ENCODE measurements at places on chromosomes 12 and 14.
A peak's percentile ranks its signal among the peaks of the same experiment; 100 is the strongest.

GRCh38 chr12:98973395-98973794 lies 328.3 kb downstream of the APAF1 start:
- no peak for DNase-seq

- DNase-seq, result no peak
These were observed 112.3 kb upstream of the AMIGO2 start for GRCh38 chr12:47192051-47192450.

- DNase-seq, result peak; percentile 21
These were observed 118.6 kb upstream of the RTL1 start for GRCh38 chr14:101022121-101022520.

DNA sequence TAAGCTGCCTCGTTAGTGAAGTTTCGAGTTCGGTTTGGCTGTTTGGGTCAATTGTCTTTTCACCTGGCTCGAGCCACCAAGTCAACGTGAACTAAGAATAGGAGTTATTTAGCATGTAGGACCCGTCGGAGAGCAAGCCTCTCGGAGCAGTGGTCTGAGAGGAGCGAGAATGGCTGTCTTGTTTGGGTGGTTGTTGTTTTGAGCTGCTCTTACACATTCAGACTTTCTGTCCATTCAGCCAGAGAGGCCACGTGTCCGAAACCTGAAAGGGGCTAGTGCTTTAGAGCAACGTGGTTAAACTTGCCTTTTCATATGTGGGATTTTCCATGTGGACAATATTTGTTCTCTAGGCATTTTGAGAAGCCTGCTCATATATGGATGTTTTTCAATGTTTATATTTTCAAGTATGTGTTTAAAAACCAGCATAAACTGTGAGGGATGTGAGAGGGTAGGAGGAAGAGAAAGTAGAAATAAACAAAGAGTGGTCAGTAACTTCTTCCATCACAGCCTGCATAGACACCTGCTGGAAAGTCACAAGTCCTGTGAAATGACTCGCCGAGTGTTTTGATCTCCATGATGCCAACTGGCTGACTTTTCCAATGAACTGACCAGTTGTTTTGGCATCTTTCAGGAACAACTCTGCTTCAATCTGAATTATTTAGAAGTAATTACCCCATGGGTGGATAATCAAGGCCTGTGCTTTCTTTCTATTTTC lies 221.0 kb downstream of the ASCL1 start:
- DNase-seq, result no peak

- DNase-seq, result no peak
These were observed 54.4 kb upstream of the PRMT8 start for GRCh38 chr12:3436461-3437065.

GRCh38 chr14:99395909-99396530 lies 84.6 kb downstream of the SETD3 start:
- DNase-seq, result no peak

DNA sequence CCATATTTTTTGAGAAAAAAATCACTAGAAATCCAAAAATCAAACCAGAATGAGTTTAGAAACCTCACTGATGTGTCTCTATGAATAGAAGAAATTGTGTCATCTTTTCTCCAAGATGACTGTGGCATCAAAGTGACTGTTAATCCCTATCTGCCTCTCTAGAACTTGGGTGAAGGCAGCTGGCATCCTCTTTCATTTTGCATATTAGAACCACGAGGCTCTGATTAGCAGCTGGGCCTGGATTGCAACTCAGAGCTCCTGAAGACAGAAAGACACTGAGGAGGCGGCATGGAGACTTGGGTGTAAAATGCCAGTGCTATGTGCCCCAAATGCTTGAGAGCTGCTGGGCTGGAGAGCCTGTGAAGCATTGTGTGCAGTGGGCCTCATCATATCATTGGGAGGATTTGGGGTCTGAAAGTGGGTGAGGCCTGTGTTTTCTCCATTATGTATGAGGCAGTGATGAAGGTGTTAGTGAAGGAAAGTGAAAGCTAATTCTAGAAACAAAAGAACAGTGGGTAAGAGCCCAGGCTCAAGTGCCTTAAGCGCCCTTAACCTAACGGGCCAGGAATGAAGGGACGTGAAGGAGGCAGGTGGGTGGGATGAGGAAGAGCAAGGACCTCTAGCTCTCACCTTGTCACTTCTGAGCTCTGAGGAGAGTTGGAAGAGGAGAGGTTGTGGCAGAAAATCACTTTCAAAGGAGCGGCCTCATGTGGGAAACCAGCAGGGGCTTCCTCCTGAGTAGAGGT lies 26.2 kb downstream of the NKX2-8 start:
- DNase-seq, result no peak

- no peak for DNase-seq
These were observed 2.3 kb downstream of the NPAS3 start for GRCh38 chr14:32940711-32941667.

DNA sequence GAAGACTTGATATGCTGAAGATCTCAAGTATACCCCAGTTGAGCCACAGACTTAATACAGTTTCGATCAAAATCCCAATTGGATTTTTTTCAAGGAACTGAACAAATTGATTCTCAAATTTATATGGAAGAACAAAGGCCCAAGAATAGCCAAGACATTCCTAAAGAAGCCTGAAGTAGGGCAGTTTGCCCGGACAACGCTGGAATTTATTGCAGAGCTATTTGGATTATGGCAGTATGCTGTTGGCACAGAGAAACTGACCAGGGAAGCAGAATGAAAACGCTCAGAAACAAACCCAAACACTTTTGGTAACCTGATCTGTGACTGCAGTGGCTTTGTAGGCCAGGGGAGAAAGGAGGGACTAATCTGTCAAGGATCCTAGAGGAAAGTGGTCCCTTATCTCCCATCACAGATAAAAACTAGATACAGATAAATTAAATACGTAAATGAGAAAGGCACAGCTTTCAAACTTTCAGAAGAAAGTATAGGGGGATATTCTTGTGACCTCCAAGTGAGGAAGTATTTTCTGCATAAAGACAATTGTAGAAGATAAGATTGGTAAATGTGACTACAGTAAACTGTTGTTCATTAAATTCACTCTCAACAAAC lies 35.9 kb upstream of the GSC start:
- no peak for DNase-seq

GRCh38 chr12:117235261-117235660 lies 45.0 kb upstream of the FBXO21 start:
- DNase-seq, result no peak

GRCh38 chr14:22915886-22916521 lies 2.9 kb downstream of the RBM23 start:
- DNase-seq, result no peak

GRCh38 chr14:104108570-104109541 lies 23.4 kb downstream of the ASPG start:
- peak; percentile 78 for DNase-seq

DNA sequence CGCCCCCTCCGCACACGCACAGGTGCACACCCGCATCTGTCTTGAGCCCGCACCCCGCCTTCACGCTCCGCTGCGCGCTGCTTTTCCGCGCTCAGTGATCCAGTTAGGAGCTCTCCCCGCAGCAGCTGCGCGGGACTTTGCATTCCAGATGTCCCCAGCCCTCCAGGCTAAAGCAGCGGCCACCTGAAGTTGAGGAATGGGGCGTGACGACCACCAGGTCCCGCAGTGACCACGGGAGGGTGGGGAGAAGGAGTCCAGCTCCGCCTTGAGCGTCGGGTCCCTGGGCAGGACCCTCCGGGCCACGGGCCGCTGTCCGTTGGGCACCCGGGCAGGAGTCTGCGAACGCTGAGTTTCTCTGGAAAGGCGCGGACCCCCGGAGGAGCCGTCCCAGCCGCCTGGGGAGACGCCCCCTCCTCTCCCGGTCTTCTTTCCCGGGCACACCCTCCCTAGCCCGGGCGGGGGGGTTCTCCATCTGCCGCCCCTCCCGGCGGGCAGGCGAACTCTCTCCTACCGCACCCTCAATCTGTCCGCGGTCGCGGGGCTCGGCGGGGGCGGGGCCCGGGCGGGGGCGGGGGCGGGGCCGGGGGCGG lies 334 bp upstream of the TMEM132C start:
- no peak for DNase-seq

GRCh38 chr12:57240066-57240921 lies 10.7 kb downstream of the STAC3 start:
- peak; percentile 70 for DNase-seq

- DNase-seq, result no peak
These were observed 1131.1 kb downstream of the TMEM121 start for GRCh38 chr14:106657460-106657859.

DNA sequence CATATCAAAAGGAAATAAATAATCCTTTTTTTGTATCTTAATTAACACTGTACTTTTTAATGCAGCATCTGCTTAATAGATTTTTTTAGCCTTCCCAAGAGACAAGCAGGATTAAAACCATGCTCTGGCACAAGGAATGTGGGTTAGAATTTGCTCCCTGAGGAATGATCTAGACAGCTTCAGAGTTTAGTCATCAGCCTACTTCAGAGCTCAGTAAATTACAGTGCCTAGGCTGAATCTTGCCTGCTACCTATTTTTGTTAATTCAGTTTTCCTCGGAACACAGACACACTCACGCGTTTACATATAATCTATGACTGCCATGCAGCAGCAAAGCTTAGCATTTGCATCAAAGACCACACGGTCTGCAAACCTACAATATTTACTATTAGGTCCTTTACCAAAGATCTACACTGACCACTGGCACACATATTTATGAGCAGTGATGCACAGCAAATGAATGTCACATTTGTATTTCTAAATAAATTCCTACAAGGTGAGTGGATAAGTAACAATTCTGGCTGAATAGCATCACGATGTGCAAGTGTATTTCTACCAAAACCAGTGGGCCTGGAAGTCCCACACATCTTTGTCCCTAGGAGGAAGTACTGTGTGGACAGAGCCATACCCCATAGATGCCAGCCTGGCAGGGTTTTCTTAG lies 309.8 kb upstream of the TMEM132C start:
- DNase-seq, result no peak

- DNase-seq, result no peak
These were observed 15.5 kb downstream of the RXYLT1 start for GRCh38 chr12:63795032-63795687.

- no peak for DNase-seq
These were observed 216.2 kb downstream of the BCL11B start for GRCh38 chr14:99055816-99056215.

DNA sequence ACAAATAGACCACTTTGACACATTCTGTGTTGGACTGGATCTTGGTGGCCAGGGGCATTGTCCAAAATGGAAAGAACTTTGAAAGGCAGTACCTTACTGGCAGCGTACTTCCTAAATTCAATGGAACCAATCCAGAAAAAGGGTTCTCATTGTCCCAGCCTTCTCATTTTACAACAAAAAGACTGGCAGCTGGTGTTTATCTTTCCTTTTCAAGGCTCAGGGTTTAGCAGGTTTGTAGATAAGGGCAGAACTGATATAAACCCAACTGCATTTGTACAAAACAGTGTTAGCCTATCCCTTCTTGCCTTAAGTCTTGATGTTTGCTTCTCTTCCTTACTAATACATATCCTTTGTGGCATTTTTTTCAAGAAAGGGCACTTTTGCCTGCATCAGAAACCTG lies 7.7 kb downstream of the THAP2 start:
- DNase-seq, result no peak

- DNase-seq, result no peak
These were observed 914.7 kb downstream of the NRXN3 start for GRCh38 chr14:79084861-79085260.

DNA sequence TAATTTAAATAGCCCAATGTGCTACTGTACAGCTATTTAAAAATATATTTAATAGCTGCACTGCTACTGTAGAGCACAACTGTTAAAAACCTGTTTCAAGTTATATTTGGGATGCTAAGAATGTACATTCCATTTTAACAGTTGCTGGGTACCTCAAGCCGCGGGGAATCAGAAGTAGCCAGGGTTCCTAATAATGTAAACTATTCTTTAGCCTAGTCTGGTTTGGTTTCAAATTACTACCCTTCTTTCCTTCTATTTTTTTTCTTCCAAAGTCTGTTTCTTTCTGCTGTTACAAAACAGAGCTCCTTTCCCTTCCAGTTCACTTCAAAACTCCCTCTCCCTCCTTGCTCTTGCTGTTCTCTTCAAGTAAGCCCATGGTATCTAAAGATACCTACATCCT lies 21.3 kb downstream of the SCAF11 start:
- no peak for DNase-seq

GRCh38 chr14:74988993-74989392 lies 13.7 kb upstream of the EIF2B2 start:
- peak; percentile 18 for DNase-seq

DNA sequence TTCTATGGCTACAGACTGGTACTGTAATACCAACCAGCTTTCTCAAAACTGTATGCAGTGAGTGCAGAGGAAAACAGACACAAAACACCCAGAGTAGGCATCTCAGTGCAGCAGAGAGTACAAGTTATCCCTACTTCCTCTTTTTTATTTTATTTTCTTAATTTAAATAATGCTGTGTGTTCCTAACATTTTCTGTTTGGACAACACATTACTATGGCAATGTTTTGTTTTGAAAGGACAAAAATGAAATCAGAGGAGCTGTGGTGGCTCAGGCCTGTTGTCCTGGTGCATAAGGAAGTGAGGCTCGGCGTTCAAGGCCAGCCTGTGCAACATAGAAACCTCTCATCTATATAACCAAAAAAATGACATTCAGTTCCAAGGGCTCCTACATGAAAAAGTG lies 33.7 kb upstream of the SELPLG start:
- no peak for DNase-seq

DNA sequence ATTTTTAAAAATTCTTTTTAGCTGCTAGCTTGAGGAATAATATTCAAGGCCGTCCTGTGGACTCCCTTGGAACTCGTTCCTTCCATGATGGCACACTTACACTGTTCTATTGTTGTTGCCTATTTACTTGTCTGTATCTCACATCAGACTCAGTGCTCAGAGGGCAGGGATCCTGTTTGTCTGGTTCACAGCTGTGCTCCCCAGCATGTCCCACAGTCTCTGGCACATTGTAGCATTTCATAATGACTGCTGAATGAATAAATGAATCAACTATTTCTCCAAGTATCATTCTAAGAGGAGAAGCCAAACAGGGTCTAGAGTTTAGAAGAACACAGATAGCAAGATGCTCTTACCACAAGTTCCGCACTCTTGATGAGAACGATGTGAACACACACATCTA lies 48.0 kb downstream of the NTN4 start:
- DNase-seq, result no peak

DNA sequence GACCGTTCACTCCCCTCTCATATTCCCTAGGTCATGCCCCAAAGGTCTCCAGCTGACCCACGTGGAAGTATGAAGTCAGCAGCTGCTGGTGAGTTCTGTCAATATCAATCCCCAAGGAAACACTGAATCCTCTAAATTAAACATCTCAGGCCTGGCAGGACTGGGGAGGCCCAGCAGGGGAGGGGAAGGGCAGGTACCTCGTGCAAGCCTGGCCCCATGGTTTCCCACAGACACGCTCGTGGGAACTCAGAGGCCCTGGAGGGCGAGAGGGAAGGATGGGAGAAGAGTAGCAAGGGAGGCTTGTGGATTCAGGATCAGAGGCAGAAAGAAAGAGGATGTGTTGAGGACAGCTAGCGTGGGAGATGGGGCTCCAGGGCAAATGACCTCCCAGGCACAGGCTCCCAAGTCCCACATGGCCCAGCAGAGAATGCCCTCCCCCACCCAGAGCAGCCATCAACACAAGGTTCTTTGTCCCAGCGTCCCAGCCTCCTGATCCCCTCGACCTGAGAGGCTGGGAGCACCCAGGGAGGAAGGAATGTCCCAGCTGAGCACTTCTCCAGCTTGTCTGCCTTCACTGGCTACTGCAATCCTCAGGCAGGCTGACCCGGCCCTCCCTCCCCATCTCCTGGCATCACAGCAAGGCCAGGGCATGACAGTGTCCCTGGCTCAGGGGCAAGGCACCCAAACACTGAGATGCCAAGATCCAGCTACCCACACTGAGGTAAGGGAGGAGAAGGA lies 20.1 kb upstream of the RPLP0 start:
- DNase-seq, result no peak

- no peak for DNase-seq
These were observed 30.7 kb downstream of the SSPN start for GRCh38 chr12:26226122-26226521.

All from RWPE2 (cell line).